SK-N-SH treated with all-trans-retinoic acid at 6 μM for 48 hours (cell line): ENCODE measurements at places on chromosomes 2 and 18.

- ATAC-seq: no peak
Measured at GRCh38 chr2:172861656-172862476, 126.2 kb downstream of the RAPGEF4 start.

DNA sequence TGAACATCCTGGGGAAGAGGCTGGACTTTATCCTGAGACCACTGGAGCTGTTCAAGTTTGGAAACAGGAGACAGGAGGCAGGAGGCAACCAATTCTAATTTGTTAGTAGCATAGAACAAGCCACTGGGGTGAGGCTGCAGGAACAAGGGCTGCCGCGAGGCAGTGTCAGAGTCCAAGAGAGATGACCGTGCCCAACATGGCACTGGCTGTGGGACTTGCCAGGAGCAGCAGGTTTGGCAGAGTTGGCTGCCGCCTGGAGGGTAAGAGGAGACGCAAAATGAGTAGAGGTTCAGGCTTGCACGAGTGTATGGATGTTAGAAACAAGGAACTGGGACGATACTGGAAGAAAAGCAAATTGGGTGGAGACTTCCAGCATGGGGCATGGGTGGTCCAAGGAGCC lies 168.5 kb downstream of the TPGS2 start:
- ATAC-seq: no peak

- no peak for ATAC-seq
Measured at GRCh38 chr2:151114874-151115273, 146.8 kb downstream of the RBM43 start.

GRCh38 chr2:119950966-119951365 lies 61.9 kb upstream of the EPB41L5 start:
- ATAC-seq: no peak

GRCh38 chr18:9091066-9091476 lies 11.4 kb upstream of the NDUFV2 start:
- ATAC-seq: no peak

DNA sequence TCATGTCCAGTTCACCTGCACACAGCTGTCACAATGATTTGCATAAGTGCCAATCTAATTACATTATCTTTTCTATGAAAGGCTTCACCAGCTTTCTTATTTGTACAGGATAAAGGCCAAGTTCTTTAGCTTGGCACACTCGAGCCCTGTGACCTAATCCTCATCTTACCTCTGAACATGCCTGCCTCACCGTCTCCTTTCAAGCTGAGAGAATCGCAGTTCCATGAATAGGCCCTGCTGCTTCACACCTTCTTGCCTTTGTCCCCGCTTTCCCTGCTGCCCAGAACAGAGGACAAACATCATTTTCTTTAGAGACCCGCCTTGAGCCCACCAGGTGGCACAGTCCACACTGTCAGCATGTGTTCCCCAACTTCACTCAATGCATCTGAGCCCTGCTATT lies 1094.7 kb downstream of the BCL11A start:
- ATAC-seq: no peak
